ENCODE measurements at places on chromosomes 4 and X.
A peak's percentile ranks its signal among the peaks of the same experiment; 100 is the strongest.

DNA sequence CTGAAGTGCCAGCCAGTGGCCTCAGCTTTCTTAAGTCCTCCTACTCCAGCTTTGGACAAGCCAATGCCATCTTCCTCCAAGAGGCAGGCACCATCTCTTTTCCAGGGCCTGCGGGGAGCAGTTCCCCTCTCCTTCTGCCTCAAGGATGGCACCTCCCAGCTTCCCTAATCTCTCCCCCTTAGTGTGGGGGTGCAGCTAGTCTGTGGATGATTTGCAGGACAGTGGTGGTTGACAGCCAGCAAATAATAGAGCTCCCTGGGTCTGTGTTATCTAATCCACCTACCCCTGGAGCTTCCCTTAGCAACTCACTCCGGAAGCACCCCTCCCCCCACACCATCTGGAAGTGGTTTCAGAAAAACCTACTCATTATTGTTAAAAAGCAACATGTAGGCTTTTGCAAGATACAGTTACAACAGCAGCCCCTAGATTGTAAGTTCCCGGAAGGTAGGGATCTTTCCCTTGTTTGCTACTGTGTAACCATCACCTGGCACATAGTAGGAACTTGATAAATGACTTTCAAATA, 247.1 kb downstream of the BCOR start:
- DNase-seq = peak; percentile 54

DNA sequence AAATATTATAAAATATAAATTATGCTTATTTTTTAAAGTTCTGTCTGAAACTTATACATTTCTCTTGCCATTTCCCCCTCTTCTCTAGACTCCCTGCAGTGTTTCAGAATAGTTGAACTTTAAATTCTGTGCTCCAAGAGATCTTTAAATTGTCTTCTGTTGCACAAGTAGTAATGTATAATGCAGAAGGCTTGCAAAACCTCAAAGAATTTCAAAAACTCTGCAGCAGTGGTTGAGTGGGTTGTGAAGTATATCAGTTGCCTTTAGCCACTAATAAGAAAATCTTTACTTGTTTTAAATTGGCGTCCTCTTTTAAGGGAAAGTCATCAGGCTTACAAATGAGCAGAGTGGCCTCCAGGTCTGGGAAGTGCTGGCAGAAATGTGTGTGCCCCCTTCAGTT, 1153.3 kb upstream of the PABPC4L start:
- DNase-seq = no peak

- DNase-seq = no peak
These were observed 87.8 kb upstream of the BMPR1B start for GRCh38 chr4:94669672-94670664.

DNA sequence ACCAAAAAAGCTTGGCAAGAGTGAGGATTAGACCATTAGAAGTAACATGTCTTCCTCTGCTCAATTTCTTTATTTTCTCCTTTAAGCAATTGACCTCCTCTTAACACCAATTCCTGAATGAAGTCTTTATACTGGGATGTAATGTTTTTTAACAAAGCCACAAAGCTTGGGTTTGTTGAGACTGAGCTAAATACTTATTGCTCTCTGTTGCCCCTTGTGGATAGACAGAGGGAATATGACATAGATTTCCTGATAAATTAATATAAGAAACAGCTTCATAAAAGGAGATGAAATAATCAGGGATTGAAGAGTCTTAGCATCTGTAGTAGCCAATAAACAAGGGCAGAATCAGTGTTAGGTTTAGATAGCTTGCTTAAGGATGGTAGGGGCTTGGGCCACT, 57.6 kb downstream of the CCDC160 start:
- DNase-seq = no peak

- no peak for DNase-seq
These were observed 512.9 kb downstream of the FAT4 start for GRCh38 chr4:125827696-125828052.

- DNase-seq = no peak
These were observed 25.9 kb downstream of the SMIM31 start for GRCh38 chr4:164779811-164780216.

- DNase-seq = no peak
These were observed 75.5 kb downstream of the MTMR1 start for GRCh38 chrX:150768580-150769190.

- no peak for DNase-seq
These were observed 1417.7 kb downstream of the ARAP2 start for GRCh38 chr4:34826660-34827059.

DNA sequence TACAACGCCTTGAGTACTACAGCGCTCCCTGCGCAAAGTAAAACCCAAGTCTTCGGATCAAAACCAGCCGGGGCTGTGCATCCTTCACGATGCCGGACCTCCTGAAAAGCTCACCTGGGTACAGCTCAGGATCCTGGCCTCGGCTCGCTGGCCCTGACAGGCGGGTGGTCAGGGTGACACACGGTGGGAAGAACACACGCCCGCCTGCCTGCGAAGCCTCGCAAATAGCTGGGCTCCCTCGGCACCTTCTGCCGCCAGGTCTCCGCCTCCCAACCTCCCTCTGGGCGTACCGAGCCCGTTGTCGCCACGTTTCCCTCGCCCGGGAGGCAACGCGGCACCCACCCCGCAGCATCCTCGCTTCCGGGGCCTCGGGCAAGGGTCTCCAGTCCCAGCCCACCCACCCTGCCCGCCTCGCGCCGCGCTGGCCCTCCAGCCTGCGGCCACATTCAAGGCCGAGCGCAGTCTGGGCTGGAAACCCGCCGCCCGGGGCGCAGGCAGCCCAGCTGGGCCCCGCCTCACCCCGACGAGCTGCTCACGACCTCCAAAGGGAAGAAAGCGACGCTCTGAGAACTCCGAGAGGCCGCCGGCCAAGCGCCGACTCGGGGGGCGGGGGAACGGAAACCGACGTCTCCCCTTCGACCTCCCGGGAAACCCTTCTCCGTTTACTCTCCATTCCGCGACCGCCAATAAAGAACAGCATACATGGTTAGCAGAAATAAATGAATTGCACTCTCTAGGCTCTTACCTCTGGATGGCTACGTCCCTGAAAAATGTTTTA, 511 bp downstream of the PPM1K start:
- DNase-seq = peak; percentile 71

GRCh38 chr4:57320849-57321248, 210.7 kb upstream of the IGFBP7 start:
- no peak for DNase-seq

DNA sequence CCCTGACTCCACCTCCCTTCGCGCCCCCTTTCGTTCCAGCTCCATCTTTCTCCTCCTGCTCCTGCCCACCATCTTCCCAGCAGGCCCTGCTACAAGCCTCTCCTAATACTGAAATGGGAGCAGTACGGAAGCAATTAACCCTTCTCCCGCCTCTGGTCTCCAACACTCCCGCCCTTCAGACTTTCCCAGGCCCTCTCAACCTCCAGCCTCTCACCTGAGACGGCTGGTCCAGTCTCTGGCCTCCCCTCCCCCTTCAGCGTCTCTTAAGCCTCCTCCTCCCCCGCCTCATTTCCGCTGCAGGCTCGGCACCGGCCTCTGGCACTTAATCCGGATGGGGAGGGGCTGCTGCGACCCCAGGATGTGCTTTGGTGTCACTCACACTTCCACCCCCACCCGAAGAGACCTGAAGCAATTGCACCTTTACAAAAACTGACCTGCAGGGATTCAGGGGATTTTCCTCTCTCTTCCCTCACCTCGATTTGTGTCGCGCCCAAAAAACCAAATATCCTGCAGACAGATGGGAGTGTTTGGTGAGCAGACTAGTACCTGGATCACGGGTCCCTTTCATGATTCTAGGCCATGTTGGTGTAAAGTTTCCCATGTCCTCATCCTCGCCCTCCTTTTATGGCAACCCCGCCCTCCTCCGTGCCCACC, 657 bp downstream of the TCEAL8 start:
- DNase-seq = peak; percentile 56

DNA sequence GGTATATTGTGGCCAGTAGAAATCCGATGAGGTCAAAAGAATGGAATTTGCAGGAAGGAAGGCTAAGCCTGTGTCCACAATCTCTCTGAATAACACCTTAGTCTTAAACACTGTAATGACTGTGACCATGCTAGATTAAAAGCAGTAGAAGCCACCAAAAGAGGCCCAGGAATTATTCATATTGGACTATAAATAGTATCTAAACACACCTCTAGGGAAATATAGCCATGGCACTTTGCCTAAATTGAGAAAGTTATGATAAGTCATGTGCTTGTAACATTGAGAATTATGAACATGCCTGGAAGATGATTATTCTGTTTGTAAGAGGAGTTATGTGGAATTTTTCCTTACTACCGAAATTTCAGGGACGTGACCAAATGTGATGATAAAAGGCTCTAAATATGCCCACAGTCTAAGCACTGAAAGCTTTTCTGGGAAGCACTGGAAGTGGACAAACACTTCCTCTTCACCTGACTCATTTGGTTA, 298.5 kb downstream of the KCTD8 start:
- no peak for DNase-seq

- DNase-seq = no peak
These were observed 15.4 kb upstream of the ADH6 start for GRCh38 chr4:99234331-99235010.

DNA sequence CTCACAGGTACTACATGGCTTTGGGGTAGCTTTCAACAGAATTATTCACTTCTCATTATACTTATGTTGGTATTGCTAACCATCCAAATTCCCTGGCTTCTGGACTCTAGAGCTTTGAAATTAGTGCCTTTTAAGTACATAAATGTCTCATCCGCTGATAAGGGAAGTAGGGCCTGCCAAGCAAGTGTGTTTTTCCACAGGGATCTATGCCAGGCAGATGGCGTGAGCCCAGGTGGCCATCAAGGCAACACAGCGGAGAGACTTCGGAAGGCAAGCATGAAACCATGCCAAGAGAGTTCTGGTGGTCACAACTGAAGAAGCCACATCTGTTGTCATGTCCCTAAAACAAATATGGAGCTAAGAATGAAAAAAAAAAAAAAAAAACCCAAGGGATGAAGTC, 503.1 kb upstream of the LCORL start:
- no peak for DNase-seq

GRCh38 chr4:38106886-38107514, 146.8 kb downstream of the PTTG2 start:
- no peak for DNase-seq

DNA sequence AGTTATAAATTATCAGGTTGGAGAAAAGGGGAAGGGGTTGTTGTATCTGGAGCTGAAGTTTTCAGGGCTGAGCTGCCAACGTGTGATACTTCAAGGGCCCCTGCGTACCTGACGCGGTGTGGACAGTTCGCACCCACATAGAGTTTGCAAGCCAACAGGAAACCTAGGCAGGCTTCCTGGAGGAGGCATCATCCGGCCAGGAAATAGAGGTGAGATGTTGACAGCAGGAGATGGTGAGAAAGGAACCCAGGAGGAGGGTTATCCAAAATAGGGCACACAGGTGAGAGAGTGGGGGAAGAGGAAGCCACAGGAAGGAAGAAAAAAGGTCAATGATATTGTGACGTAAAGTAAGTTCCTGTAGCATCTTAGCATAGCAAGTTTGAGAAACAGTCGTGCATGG, 127.2 kb downstream of the DHRSX start:
- no peak for DNase-seq

DNA sequence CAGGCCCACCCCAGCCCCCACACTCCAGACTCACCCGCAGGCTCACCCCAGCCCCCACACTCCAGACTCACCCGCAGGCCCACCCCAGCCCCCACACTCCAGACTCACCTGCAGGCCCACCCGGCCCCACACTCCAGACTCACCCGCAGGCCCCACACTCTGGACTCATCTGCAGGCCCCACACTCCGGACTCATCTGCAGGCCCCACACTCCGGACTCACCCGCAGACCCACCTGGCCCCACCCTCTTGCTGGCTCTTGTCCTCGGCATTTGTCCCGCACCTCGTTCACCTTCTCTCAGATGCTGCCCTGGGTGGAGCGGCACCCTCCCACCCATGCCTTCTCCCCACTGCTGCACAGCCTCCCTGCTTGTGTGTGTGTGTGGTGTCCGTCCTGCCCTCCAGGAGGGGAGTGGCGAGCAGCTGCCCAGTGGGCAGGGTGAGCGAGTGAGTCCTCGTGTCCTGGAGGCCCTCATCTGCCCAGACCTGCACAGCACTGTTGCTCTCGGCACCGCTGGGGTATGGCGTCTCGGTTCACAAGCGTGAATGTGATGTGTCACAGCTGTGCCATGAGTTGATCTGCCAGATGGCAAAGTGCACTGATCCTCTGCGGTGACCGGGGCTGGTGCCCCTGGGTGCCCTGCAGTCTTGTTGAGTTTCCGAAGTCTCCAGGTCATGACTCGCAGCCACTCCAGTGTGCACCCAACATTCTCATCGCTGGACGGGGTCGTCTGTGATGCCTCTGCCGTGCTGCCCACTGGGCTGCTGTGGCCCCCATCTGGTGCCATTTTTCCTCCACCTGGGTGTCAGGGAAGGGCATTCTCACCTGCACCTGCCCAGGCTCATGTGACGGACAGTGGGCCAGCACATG, 27.7 kb downstream of the MAEA start:
- no peak for DNase-seq

DNA sequence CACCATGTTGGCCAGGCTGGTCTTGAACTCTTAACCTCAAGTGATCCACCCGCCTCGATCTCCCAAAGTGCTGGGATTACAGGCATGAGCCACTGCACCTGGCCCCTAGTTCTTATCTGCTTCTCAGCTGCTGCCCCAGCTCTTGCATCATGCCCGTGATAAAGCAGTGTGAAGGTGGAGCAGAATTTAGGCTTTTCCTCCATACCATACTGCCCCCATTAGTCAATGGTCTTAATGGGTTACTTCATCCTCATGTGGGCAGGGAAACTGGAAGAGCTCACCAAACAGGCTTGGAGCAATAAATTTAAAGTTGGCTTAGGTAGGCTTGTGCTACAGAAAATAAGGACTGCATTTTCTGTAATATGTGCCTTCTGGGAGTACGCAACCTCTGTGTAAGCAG, 636.9 kb upstream of the BOD1L1 start:
- DNase-seq = no peak

DNA sequence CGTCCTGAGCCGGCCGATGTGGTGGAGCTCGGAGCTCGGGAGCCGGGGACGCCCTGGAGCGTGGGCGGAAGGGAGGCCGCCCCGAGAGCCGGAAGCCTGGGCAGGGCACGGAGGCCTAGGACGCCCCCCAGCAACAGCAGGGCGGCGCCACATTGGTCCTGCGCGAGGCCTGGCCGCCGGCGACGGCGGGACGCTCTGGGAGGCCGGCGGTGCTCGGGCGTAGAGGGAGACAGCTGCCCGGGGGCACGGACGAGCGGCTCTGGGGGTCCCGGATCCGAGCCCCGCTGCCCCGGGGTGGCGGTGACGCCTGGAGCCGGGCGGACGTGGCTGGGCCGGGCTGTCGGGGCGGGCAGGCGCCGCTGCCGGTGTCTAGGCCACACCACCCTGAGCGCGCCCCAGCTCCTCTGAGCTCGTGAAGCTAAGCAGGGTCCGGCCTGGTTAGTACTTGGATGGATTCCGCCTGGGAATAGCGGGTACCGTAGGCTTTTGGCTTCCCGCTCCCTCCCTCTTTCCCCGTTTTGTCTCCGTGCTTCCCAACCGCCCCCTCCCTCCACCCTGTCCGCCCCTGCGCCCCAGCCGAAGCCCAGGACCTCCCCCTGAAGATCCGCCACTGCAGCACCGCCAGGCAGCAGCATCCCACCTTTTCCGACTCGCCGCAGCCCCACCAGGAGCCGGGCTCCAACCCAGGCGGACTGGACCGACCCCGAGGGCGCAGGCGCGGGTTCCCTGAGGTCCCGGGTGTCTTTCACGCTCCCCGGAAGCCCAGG, 12.1 kb downstream of the FRG2 start:
- no peak for DNase-seq

- DNase-seq = no peak
These were observed 98.5 kb upstream of the ETNPPL start for GRCh38 chr4:108861334-108861733.

All from uterus (tissue), 4 donors.